ENCODE measurements at places on chromosomes 5 and 9. TPM values are rescaled to one million over a fixed set of nuclear protein-coding genes. Genes with fewer than 3 reads are reported as not detected.

DNA sequence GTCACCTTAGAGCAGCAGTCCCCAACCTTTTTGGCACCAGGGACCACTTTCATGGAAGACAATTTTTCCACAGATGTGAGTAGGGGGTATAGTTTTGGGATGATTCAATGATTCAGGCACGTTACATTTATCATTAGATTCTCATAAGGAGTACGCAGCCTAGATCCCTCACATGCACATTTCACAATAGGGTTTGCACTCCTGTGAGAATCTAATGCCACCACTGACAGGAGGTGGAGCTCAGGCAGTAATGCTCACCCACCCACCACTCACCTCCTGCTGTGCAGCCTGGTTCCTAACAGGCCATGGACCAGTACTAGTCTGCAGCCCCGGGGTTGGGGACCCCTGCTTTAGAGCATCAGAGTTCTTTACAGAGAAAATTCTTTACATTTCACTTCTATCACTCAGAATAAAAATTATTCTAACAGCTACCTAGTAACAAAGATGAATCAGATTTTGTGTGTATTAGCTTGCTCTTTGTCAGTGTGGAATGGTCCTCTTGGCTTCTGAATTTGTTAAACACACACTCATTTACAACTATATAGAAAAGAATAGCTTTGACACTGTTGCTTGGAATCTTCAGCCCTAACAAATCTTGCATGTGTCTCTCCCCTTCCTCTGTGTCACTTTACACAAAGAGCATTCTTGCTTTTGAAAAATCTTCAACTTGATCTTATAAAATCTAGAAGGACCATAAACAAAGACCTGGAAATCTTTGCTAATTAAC, 438.6 kb downstream of the BNC2 start:
- DNase-seq, result no peak

DNA sequence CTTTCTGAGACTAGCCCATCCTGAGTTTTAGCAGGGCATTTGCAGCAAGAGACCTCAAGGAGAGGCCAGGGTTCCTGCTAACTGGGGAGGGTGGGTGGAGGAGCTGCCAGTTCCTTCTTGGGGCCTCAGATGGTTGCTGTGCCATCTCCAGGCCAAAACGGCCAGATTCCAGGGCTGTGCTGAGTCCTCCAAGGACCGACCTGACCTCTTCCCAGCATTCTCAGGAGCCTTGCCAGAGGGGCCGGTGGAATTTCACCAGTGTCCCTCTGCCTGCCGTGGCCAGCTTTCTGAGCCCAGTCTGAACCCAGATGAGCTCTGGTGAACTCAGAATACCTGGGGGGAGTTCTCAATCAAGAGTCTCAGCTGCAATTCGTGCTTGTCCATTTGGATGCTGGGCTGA, 54.3 kb downstream of the TSTD2 start:
- DNase-seq, result no peak

GRCh38 chr9:19381656-19382055, 1.6 kb upstream of the RPS6 start:
- DNase-seq, result no peak

DNA sequence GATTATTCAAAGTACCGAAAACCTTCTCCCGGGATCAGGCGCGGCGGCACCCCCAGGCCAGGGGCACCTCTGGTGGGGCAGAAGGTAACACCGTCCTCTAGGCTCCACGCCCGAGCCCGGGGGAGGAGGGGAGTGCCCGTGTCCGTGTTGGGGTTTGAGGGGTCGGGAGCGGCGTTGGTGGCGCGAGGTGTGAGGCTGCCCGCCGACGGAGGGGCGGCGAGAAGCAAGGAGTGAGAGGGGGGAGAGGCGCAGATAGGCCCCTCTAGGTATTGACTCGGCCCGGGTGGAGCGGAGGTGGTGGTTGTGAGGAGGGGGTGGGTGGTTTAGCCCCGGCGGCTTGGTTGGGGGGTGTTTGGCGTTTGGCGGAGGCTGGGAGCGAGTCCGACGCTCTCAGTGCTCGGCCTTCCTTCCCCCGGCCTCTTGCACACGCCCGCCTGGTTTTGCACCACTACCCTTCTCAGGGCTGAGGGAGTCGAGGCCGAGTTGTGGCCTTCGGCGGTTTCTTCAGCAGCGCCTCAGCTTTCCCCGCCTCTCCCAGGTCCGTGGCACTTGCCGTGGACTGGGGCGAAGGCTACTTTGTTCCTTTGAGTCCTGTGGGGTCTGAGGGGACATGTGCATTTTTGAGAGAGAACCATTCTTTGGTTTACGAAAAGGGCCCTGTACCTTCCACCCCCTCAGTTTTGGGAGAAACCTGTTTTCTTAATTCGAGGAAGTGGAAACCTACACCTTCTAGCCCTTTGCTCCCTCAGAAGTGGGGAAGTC, 450 bp downstream of the GPBP1 start:
- DNase-seq, result no peak

The PCDHB10 gene
- not detected for total RNA-seq

DNA sequence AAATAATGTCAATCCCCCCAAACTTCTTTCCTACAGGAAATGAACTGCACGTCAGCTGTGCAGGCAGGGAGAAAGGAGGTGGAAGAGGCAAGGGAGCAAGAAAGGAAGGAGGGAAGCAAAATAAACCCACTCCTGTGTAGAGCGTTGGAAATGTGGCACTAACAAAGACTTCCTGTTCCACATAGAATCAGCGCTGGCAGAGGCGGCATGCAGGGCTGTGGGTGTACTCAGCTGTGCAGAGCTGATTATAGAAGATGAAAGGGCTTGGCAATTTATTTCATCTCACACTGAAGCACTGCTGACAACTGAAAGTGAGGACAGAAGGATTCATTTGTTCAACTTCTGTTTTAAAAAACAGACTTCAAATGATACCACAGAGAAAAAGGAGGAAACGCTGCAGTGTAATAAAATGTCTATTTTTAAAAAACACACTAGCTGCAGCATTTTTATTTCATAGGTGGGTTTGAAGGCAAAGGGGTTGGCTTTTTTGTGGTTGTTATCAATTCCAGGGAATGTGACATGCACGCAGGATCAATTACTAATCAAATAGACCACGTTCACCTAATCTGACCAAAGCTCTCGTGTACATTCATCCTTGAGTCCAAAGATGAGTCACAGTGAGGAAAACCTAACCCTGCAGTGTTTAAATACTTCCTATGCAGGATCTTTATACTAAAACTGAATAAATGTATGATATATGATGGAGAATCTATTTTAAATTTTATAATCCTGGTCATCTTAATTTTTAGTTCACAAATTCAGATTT, 583.5 kb downstream of the ZNF608 start:
- no peak for DNase-seq

GRCh38 chr9:110847671-110848070, 179.1 kb downstream of the MUSK start:
- no peak for DNase-seq

The PLCXD3 gene
- not detected for total RNA-seq

The ZNF79 gene
- 16.4 TPM for total RNA-seq

The PCDHGB3 gene
- total RNA-seq, result 0.34 TPM

The LRRC26 gene
- total RNA-seq, result 0.42 TPM

The KYAT1 gene
- 7.2 TPM for total RNA-seq

GRCh38 chr9:134034215-134035040, 9.1 kb downstream of the BRD3OS start:
- no peak for DNase-seq
